ENCODE measurements at places on chromosomes 5 and 9. TPM values are rescaled to one million over a fixed set of nuclear protein-coding genes. Genes with fewer than 3 reads are reported as not detected.

GRCh38 chr9:113474360-113475028 is 11.0 kb downstream of the RGS3 start:
- DNase-seq = no peak

PRUNE2 gene
- 11.1 TPM for polyA plus RNA-seq

GRCh38 chr5:65854925-65855324 is 71.5 kb upstream of the ERBIN start:
- DNase-seq = no peak

GRCh38 chr5:118314931-118315330 is 673.4 kb downstream of the DTWD2 start:
- no peak for DNase-seq

MEIKIN gene
- not detected for polyA plus RNA-seq

DNA sequence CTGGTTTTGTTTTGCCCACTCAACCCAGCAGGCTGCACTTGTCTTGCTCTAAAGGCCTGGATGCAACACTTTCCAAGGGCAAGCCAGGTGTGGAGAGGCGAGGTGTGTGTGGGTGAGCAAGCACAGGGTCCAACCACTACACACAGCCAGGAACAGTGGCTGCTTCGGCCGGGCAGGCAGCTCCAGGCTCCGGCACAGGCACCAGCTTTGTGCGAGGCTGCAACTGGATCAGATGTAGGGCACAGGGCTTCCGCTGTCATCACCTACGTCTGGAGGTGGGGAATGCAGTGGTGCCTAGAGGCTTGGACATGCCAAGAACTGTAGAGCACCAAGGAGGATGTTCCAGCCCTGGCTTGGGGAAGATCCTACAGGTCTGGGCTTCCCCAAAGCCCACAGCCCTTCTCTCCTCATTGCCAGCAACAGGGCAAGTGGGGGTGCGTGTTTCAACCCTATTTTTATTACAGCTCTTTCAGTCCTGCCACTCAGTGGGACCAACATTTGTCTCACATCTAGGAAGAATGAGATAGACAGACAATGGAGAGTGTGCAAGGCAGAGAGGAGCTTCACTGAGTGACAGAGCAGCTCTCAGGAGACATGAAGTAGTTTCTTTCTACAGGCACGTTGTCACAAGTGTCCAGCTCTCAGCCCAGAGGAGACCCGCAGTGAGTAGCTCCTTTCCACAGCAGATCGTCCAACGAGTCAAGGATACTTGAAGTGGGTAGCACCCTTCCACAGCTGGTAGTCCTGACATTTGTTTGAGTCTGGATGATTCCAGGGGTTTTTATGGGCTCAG is 622.2 kb downstream of the CDH9 start:
- DNase-seq = no peak

DNA sequence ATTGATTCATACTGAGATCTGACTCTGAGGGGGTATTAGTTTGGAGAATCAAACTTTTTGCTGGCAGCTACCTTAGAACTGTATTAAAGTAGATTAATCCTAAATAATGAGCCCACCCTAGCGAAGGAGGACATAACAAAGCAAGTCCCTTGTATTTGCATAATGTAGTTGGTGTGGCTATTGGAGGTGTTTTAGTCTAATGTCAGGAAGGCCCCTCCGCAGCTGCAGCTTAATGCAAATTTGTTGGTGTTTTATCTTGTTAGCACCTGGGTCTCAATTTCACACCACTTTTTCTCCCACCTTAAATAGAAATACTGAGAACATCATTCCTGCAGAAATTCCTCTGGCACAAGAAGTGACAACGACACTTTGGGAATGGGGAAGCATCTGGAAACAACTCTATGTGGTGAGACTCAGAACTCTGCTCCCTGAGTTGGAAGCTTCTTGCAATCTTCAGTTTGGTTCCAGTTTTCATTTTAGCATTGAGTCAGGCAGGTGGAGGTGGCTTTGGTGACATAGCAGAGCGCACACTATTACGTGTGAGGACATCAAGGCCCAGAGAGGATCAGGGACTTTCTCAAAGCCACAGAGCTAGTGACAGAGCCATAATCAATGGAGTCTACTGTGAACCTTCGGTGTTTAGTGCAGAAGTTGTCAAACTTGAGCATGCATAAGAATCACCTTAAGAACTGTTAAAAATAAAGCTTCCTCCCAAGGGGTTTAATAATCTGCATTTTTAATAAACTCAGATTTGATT is 33.9 kb downstream of the DOCK2 start:
- DNase-seq = no peak

Data from left renal cortex interstitium (tissue), 4 donors.